ENCODE measurements at places on chromosomes 12 and 14. TPM values are rescaled to one million over a fixed set of nuclear protein-coding genes. Genes with fewer than 3 reads are reported as not detected.

Gene LMO3
- total RNA-seq = not detected

Gene MYH6
- not detected for total RNA-seq

Gene KCNK10
- total RNA-seq = not detected

Gene TSPAN31
- total RNA-seq = 7.3 TPM

GRCh38 chr14:93986955-93987354 is 10.1 kb upstream of the CCDC197 start:
- DNase-seq = no peak

- no peak for DNase-seq
Measured at GRCh38 chr12:71787580-71787979, 32.9 kb downstream of the RAB21 start.

DNA sequence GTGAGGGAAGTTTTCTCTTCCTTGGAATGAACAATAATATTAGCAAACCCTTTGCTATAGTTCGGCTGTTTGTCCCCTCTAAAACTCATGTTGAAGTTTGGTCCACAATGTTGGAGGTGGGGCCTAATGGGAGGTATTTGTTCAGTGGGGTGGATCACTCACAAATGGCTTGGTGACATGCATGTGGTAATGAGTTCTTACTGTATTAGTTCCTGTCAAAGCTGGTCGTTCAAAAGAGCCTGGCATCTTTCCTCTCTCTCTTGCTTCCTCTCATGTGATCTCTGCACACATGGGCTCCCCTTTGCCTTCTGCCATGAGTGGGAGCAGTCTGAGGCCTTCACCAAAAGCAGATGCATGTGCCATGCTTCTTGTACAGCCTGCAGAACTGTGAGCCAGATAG is 13.1 kb upstream of the PPP4R4 start:
- DNase-seq = no peak

Gene HCAR2
- total RNA-seq = not detected

Gene CCDC196
- not detected for total RNA-seq

- DNase-seq = no peak
Measured at GRCh38 chr12:132660052-132660451, 27.1 kb downstream of the POLE start.

DNA sequence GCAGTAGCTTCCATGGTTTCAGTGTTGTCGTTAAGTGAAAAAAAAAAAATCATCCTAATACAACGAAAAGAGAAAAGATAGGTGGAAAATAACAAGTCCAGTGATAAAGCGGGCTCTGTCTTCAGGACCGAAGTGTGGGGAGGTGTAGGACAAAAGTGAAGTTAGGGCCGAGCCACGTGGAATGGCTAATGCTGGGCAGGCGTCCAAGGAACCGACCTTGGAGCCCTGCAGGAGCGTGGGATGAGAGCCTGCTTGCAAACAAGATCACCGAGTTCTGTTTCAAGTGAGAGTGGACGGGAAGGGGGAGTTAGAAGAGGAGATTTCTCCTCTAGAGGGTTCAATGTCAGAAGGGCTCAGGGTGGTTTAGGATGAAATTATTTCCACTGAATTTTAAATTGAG is 22.2 kb downstream of the A2ML1 start:
- DNase-seq = no peak

Gene AQP6
- not detected for total RNA-seq

- no peak for DNase-seq
Measured at GRCh38 chr12:50212071-50212467, 44.9 kb upstream of the CERS5 start.

Gene ADGRD1
- not detected for total RNA-seq

DNA sequence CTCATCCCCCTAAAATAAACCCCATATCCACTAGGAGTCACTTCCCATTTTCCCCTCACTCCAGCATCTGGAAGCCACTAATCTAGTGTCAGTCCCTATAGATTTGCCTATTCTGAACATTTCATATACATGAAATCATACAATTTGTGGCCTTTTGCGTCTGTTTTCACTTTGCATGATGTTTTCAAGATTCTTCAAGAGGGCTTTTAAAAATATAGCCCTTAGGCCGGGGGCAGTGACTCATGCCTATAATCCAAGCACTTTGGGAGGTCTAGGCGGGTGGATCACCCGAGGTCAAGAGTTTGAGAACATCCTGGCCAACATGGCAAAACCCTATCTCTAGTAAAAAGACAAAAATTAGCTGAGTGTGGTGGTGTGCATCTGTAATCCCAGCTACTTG is 104.7 kb downstream of the VEZT start:
- DNase-seq = no peak

Gene AQP2
- total RNA-seq = not detected

DNA sequence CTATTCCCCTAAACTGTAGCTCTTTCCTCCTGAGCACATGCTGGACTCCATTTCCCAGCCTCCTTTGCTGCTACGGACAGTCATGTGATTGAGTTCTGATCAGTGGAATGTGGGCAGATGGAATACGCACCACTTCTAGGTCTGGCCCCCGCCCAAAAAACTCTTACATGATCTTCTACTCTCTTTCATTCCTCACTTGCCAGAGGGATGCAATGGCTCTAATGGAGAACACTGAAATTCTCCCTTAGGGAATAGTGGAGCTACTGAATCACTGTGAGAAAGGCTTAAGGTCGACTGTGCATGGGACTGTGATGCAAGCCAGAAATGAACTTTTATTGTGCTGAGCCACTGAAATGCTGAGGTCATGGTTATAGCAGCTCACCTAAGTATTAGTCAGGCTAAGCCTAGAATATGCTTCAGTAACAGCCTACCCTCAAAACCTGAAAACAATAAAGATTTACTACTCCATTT is 13.0 kb upstream of the TMED2 start:
- no peak for DNase-seq

Gene CLEC4A
- total RNA-seq = 0.81 TPM

- DNase-seq = no peak
Measured at GRCh38 chr14:76686646-76687045, 74.6 kb upstream of the VASH1 start.

Gene MAP1LC3B2
- total RNA-seq = 1.3 TPM

- DNase-seq = no peak
Measured at GRCh38 chr12:3225796-3226180, 148.6 kb downstream of the TSPAN9 start.

GRCh38 chr14:100824901-100825712 is 811 bp upstream of the MEG3 start:
- DNase-seq = no peak

GRCh38 chr14:42013559-42013958 is 406.9 kb downstream of the LRFN5 start:
- DNase-seq = no peak

GRCh38 chr12:106138633-106139421 is at the start of gene NUAK1:
Gene NUAK1, minus strand, starts transcription at chr12:106138954. Its CDS starts 301 bp downstream, at chr12:106138653.
- DNase-seq = no peak

DNA sequence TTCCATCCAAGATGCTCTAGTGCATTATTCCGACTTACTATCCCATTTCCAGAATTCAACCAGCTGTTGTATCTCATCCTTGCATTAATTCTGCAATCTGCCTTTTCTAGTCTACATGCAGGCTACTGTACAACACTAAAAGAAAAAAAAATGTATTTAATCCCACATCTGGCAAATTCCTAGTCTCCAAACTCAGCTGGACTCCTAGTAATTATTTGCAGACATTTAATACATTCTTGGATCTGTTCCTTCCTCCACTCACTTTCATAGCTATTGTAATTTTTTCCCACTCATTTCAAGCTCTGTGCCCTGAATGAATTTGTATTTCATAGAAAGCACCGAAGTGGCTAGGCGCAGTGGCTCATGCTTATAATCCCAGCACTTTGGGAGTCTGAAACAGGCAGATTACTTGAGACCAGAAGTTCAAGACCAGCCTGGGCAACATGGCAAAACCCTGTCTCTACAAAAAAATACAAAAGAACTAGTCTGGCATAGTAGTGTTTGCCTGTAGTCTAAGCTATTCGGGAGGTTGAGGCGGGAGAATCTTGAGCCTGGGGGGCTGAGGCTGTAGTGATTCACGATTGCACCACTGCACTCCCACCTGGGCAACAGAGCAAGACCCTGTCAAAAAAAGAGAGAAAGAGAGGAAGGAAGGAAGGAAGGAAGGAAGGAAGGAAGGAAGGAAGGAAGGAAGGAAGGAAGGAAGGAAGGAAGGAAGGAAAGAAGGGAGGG is 39.5 kb upstream of the YAF2 start:
- no peak for DNase-seq

DNA sequence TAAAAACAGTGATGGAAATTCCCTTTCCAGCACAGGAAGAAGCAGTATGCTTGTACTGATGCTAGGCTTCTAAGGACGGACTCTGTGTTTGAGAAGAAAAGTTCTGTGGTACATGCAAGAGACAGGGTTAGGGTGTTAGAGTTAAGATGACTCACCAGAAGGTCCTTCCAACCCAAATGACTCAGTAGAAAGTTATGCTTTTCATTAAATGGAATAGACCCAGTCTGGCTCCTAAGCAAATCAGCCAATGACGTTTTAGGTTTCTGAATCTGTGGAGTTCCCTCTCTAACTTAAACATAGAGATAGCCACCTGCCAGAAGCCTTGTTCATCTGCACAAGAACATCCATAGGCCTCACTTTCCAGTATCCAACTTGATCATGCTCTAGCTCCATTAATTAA is 5.7 kb downstream of the PTHLH start:
- DNase-seq = no peak

GRCh38 chr14:106681568-106681967 is 1155.2 kb downstream of the TMEM121 start:
- no peak for DNase-seq

GRCh38 chr12:466762-467161 is 7.0 kb downstream of the B4GALNT3 start:
- no peak for DNase-seq

DNA sequence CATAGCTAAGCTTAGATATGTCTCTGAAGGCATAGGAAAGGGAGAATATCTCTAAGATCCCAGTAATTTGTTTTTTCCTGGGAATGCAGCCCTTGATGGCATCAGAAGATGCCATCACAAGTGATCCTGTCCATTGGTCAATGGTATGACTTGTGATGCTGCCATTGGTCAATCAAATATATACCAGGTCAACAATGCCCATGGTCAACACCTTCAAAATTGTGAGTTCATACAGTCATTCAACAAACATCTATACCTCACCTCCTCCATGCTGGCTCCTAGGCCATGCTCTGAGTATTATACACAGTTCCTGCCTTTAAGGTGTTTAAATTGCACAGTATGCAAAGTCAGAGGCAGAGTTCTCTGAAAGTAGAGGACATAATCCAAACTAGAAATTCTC is 19.3 kb upstream of the IL22 start:
- DNase-seq = no peak

DNA sequence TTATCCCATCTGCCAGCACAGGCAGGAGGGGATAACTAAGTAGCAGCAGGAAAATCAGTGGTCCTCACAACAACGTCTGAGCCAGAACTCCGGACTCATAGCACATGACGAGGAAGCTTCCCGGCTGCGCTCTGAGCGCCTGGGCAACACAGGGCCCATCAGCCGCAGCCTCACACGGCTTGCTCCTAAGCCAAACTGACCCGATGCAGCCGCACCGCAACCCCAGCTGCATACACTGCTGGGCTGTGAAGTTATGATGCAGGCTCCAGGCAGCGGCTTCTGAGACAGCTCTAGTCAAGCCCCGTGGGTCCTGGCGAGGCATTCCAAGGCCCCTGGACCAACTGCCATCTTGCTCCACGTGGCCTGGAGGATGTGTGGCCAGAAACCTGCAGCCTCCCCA is 28.1 kb downstream of the ZFYVE21 start:
- DNase-seq = no peak

DNA sequence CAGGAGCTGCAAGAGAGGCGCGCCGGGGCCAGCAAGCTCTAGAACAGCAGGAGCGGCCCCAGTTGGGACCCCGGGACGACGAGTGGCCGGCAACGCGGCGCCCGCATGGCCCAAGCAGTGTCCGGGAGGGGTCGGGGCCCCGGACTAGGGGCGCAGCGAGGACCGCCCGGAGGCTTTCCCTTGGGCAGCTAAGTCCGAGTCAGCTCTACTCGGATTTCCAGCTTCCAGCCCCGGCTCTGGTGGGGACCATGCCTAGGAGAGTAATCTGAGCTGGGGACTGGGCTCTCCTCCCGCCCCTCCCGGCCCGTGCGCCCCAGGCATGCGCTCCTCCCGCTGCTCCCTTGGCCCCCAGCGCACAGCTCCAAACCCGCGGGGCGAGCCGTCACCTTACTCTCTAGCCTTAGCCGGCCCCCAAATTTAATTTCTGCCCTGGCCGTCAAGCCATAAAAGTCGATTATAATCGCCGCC is 41.6 kb upstream of the CAPRIN2 start:
- DNase-seq = no peak

GRCh38 chr12:1919284-1919683 is 832 bp upstream of the CACNA2D4 start:
- DNase-seq = no peak

DNA sequence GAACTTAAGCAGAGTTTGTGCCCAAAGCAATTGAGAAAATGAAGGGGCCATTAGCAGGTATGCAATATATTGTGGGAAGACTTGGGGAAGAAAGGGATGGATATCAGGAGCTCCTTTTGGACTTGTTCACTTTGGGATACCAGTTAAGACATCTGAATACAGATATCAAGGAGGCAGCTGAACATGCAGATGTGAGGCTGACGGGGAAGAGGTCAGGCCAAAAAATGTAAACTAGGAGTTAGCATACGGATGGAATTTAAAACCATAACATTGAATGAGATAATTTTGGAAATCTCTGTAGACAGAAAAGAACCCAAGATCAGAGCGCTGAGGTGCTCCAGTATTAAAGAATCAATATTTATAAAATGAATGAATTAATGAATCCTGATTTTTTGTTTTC is 53.4 kb downstream of the OSBPL8 start:
- DNase-seq = no peak

Gene TAS2R10
- not detected for total RNA-seq

- DNase-seq = no peak
Measured at GRCh38 chr14:52987514-52987913, 36.7 kb upstream of the FERMT2 start.

- DNase-seq = no peak
Measured at GRCh38 chr14:73055251-73055650, 3.1 kb upstream of the RBM25 start.

Gene KRT2
- total RNA-seq = 1.4 TPM

Gene MSI1
- total RNA-seq = not detected

DNA sequence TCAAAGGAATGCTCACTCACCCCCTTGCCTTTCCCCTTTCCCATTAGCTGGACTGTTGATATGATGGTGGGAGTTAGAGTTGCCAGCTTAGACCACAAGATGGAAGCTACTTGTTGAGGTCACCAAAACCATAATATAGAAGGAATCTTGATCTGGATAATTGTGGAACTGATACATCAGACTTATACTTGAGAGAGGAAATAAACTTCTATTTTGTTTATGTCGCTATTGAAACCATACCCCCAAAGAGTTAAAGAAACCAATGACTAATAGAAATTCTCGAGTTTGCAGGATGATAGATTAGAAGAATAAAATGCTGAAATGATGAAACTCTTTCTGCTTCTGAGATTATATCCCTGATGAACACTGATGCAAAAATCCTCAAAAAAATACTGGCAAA is 37.9 kb downstream of the TDG start:
- no peak for DNase-seq

DNA sequence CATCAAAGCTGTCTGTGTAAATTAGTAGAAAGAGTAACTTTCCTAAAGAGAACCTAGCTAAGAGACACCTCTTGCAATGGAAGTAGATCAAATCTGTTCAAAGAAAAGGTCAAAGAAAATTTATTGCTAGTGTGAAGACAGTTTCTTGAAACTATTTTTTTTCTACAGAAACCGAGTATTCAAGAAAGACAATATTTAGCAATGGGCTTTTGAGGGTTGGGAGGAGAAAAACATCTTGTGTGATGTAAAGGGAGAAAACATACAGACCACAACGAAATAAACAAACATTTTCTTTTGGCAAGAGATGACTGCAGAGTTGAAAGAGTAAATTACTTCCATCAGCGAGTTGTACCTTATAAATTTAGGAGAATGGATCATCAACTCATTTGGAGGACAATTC is 24.4 kb downstream of the NKX2-1 start:
- DNase-seq = no peak
